LHCN-M2 (cell line): ENCODE measurements at places on chromosomes 1 and 21. TPM values are rescaled to one million over a fixed set of nuclear protein-coding genes. Genes with fewer than 3 reads are reported as not detected.

DNA sequence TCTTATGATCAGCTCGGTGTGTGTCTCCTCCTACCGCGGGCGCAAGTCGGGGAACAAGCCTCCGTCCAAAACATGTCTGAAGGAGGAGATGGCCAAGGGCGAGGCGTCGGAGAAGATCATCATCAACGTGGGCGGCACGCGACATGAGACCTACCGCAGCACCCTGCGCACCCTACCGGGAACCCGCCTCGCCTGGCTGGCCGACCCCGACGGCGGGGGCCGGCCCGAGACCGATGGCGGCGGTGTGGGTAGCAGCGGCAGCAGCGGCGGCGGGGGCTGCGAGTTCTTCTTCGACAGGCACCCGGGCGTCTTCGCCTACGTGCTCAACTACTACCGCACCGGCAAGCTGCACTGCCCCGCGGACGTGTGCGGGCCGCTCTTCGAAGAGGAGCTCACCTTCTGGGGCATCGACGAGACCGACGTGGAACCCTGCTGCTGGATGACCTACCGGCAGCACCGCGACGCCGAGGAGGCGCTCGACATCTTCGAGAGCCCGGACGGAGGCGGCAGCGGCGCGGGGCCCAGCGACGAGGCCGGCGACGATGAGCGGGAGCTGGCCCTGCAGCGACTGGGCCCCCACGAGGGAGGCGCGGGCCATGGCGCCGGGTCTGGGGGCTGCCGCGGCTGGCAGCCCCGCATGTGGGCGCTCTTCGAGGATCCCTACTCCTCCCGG lies 1.5 kb downstream of the KCNC4 start:
- DNase-seq, result no peak

- DNase-seq, result peak; percentile 90
These were observed 15.7 kb downstream of the MATN1 start for GRCh38 chr1:30707412-30708360.

- DNase-seq, result peak; percentile 21
These were observed 12.2 kb downstream of the FH start for GRCh38 chr1:241507189-241507863.

DNA sequence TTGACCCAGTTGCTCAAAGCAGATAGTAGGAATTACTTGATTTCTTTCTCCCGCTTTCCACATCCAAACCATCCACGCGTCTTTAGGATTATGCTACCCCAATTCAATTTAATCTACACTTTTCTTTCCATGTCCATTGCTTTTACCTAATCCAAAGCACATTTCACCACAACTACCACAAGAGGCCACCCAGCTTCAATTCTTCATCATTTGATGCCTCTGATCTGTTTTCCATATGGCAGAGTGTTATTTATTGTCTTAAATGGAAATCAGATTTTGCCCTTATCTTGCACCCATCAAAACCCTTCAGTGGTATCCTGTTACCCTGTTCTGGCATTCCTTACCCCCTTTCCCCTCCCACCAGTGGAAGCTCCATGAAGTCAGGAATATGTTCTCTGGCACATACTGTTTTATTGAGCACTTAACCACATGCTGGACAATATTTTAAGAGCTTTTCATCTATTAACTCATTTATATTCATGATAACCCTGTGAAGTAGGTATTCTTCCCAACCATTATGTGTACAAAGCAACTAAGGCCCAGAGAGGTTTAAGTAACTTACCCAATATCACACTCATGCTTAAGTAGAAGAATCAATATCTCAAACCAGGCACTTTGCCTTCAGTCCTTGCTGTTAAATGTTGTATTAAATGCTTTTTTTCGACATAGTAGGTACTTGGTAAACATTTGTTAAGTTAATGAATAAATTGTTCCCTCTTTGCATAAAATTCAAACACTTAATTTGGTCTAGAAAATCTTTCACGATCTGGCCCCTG lies 34.6 kb downstream of the CLIC4 start:
- DNase-seq, result no peak

DNA sequence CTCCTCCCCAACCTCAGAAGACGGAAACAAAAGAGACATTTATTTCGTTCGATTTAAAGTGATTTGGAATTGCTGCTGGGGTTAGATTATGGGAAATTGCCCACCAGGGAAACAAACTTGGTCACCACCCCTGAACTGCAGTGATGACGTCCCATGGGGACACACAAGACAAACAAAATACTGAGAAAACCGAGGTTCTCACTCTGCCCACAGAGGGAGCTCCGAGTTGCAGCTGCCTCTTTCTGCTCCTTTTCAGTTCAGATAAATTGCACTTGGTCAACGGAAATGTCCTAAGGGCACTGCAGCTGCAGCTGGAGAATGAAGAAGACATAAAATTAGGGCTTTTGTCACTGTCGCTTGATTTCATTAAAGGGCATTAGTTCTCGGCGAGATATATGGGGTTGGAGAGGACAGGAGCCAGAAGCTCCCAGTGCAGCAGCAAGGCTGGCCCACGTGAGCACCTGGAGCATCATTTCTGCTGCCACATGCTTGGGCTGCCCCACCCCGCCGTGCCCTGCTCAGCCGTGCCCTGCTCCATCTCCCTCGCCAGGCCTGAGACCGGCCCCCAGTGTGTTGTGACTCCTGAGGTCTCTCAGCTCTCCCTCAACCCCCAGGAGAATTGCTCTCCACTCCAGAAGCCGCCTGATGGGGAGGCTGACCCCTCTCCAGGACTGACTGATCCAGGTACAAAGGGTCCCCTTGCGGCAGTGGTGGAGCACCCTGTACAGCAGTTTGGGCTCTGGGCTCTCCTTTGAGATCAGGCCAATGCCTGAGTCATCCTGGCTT lies 231.7 kb upstream of the AJAP1 start:
- no peak for DNase-seq

DNA sequence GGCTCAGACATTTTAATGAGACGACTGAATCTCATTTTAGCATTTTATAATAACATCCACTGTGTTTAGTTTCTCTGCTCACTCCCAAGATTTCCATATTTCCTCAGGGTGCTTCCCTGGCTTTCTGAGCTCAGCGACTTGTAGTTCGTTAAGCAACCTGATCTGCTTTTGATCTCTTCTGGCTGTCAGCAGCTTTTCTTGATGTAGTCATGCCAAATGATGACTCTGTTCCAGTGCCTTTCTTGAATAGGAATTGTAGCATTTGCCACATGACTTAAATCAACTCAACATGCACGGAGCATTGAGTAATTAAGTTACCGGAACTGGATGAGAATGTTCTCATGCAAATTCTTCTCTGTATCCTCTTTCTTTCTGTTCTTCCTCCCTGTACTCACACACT lies 246.1 kb downstream of the FMN2 start:
- DNase-seq, result peak; percentile 91

GRCh38 chr1:247386687-247387086 lies 29.3 kb upstream of the NLRP3 start:
- peak; percentile 87 for DNase-seq

DNA sequence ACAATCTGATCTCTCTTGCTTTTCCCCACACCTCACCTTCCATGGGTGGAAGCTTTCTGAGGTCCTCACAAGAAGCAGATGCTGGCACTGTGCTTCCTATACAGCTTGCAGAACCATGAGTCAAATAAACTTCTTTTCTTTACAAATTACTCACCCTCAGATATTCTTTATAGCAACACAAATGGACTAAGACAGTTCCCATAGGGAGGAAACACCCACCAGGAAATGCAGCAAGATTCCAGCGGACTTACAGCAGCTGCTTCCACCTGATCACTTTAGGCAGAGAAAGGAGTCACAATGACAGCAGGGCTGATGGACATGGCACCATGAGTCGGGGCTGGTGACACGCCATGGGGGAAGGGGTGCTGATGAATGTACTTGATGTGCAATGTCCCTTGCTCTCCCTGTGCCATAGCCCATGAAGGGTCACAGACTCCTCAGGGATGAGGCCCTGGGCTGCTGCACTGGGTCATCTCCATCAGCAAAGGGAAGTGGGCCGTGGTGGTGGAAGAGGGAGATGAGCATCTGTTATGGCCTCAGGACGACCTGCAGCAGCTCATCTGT lies 53.9 kb downstream of the PRSS38 start:
- DNase-seq, result peak; percentile 47

DNA sequence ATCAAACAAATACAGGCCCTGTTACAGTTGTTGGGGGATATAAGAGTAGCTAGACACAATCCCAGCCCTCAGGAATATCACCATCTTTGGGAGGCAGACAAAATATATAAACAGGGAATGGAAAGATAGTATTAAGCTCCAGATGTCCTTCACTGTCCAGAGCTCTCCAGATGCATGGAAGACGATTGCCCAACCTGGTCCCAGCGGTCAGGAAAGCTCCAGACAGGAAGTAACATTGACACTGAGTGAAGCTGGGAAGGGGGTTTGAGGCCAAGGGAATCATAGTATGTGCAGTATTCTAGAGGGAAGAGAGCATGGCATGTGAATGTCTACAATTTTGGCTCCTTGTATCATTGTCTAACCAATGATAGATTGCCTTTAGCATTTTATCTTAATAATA lies 173.9 kb upstream of the HOOK1 start:
- no peak for DNase-seq

DNA sequence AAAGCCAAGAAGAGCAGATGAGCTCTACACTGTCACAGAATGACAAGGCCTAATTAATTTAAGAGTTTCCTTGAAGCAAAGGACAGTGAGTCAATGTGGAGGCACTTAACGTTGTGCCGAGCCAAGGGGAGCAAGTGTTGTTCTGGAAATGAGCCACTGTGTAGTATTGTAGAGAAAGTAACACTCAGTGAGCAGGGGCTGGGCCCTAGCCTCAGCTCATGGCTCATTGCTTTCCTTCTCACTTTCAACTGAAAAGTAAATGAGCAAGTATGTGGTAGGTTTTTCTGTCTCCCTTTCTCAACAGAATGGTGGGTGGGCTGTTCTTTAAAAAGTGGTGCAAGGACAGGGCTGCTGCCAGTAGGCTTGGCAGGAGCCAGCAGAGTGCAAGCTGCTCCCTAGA lies 11.8 kb upstream of the KIAA0040 start:
- no peak for DNase-seq

PADI4 gene
- total RNA-seq, result not detected in 2 replicates

FCRL6 gene
- not detected in 2 replicates for total RNA-seq

CLCNKB gene
- not detected in 2 replicates for total RNA-seq

TSSK3 gene
- 0.40 TPM in 1 of 2 replicates, not detected in the other for total RNA-seq

SYNC gene
- 50.5 and 55.2 TPM in 2 replicates for total RNA-seq
